ENCODE measurements at places on chromosomes 1 and 21.

- DNase-seq = no peak
Measured at GRCh38 chr1:232182236-232182635, 447.7 kb downstream of the SIPA1L2 start.

- peak; percentile 0 for DNase-seq
Measured at GRCh38 chr21:20882462-20883407, 115.5 kb upstream of the NCAM2 start.

DNA sequence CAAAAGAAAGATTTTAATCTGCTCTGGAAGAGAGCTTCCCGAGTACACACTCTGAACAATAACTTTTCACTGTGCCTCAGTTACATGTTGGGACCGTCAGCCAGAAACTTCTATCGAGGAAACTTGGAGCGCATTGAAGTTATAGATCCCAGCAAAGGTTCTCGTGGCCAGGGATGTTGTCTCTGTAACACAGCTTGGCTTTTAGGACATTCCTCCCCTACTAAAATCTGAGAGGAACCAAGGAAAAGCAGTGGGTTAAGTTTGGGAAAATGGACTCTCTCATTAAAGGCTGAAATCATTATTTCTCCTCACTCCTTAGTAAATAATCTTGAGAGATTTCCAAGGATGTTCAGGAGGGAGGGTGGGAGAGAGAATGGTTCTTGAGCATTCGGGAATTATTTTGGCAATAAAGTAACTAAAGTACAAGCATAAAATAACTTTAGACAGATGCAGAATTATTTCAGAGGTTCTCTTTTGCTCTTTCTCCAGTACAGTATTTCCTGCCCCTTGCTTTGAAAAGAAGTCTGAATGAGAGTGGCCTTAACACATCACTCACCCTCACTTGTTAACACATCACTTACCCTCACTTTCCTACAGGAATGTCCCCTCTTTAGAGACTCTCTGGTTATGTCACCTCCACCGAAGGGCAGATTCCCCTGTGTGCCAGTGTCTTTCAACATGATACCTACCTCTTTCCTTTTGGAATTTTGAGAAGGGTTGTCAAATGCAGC lies 1.8 kb upstream of the NFIA start:
- DNase-seq = no peak

DNA sequence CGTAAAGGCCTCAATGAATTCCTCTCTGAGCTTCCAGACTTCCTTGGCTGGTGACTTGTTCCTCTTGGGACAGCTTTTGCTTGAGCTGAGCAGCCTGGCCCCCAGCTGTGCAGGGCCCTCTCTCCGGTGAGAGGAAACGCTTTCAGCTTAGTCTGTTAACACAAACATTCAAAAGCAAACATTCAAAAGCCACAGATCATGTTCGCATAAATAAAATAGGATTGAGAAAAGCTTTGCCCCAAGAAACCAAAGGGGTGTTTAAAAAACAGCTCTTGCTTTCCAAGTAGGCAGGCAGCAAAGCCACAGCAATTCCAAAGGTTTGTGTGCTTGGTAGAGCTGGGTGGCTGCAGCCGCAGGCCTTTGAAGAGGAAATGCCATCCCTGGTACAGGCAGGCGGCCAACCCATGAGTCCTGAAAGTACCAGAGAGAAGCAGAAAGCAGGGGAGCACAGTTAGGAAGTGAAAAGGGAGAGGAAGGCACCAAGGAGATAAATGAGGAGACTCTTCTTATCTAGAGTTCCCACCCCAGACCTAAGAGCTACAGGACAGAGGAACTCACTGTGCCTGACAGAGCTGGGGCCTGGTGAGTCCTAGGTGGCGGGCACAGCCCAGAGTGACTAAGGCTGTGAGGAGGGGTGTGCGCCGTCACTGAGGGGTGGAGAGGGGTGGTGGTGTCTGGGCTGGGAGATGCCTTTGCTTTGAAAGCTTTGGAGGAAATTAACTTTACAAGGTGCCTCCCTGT lies 48.4 kb downstream of the CCN1 start:
- DNase-seq = no peak

GRCh38 chr1:43910343-43910742 lies 23.3 kb upstream of the ARTN start:
- no peak for DNase-seq

DNA sequence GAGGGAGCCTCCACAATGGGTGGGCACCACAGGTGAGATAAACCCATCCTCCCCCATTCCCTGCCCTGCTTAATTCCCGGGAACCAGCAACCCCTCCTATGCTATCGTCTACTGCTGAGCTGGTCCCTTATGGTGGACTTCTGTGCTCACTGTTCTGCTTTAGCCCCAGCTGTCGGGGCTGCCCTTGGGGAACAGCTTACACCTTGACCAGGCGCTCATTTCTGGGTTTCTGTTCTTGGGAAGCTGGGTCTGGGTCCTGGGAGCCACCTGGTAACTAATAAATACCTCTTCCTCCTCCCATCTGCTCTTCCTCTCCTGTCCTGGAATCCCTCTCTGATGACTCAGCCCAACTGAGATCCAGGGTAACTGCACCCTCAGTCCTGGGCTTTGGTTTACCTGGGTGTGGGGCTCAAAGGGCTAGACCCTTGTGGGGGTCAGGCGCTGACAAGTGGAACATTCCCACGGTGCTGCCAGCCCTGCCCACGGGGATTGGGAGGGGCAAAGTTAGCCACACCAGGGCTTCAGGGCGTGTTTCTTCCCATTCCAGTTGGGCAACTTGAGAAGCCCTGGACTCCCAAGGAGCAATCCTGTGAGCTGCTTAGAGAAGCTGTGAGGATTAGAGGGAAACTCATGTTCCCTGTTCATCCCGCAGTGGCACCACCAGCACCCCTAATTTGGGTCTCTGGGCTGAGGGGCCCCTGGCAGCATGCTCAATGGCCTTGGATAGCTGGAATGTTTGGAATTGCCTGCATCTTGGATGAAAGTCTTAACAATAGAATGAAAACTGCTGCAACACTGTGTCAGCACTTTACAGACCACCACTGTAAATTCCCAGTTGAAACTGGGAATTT lies 1.6 kb downstream of the PCAT6 start:
- no peak for DNase-seq

DNA sequence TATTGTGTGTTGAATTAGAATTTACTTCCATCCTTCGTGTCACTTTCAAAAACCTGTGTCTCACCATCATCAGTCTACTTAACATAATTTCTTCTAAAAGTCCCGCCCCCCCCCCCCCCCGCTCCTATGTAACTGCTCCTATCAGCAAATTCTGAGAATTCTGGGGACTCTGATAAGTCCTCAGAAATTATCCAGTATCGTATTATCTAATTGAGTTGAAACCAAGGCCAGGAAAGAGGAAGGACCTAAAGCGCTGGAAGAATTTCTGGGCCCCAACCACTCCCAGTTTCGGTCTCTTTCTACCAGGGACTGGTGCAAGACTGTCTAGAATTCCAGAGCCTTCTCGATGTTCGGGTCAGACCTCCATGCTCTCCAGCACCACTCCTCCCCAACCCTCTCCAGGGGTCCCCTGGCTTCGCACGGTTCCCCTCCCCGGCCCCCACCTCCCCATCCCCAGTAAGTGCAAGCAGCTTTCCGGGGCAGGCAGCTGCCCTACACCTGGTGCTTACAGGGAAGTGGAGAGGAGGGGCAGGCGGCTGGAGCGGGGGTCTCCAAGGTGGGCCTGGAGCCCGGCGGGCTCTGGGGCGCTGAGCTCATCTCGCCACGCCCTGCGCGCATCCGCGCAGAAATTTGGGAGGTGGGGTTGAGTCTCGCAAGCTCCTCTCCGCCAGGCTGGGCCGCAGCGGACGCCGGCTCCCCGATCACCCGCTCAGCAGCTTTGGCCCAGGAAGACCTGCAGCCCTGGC lies 16.0 kb upstream of the ZNF496 start:
- no peak for DNase-seq

GRCh38 chr1:235998812-235999211 lies 66.1 kb downstream of the NID1 start:
- DNase-seq = peak; percentile 57

- DNase-seq = no peak
Measured at GRCh38 chr21:38985568-38986378, 180.0 kb downstream of the ETS2 start.

- DNase-seq = no peak
Measured at GRCh38 chr21:28294051-28294450, 698.6 kb downstream of the LTN1 start.

DNA sequence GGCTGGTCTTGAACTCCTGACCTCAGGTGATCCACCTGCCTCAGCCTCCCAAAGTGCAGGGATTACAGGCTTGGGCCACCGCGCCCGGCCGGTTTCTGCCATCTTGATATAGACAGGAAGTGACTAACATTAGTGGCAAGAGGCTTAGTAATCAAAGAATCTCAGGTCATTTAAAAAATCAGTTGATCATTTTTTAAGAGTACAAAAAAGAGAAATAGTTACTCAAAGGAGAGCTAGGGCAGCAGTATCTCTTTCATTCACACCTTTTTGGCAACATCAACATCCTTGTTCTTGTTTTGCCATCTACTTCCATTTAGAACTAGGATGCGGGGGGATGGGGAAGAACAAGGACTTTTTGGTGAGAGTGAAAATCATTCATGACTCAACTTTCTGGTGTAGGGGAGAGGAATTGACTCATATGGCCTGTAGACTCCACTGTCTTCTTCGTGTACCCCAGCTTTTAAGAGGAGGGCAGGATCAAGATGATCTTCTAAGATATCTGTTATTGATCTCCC lies 8.8 kb downstream of the FCRLB start:
- DNase-seq = peak; percentile 34

DNA sequence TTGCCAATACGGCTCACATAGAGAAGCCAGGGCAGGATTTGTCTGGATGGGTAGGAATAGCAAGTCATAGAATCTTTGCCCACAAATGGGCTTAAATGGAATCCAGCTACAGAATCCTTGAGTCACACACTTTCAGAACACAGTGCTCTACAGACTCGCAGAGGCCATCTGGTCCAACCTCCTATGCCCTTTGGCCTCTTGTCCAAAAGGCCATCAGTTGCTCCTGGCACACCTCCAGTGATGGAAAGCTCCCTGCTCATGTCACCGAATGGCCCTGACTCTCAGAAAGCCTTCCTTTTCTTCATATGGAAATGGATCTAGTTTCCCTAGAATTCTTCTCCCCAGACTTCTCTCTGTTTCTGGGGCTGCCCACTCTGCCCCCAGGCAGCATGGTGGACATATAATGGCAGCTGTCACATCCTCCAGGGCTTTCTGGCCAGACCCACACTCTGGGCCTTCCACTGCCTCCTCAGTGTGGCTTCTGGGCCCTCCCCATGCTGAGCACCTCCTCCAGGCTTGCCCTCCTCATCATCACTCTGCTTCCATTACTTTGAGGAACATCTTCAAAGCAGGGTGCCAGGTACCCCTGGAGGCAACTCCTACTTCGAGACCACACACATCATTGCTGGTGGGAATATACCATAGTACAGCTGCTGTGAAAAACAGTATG lies 33.6 kb upstream of the TRABD2B start:
- DNase-seq = no peak

GRCh38 chr1:222823695-222824094 lies 8.9 kb downstream of the DISP1 start:
- no peak for DNase-seq

- DNase-seq = peak; percentile 68
Measured at GRCh38 chr1:153566414-153567371, 1.0 kb upstream of the S100A2 start.

DNA sequence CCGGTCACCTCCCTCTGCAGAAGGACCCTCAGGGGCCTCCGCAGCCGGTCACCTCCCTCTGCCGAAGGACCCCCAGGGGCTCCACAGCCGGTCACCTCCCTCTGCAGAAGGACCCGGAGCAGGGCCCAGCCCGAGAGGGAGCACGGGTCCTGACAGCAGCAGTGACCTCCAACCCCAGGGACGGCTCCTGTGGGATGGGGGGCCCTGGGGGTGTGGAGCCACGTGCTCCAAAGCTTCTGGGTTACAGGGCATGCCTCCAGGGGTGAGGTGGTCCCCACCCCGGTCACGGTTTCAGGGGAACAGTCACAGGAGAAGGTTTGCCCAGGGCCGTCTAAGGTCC lies 40.3 kb downstream of the SLC19A1 start:
- DNase-seq = no peak

DNA sequence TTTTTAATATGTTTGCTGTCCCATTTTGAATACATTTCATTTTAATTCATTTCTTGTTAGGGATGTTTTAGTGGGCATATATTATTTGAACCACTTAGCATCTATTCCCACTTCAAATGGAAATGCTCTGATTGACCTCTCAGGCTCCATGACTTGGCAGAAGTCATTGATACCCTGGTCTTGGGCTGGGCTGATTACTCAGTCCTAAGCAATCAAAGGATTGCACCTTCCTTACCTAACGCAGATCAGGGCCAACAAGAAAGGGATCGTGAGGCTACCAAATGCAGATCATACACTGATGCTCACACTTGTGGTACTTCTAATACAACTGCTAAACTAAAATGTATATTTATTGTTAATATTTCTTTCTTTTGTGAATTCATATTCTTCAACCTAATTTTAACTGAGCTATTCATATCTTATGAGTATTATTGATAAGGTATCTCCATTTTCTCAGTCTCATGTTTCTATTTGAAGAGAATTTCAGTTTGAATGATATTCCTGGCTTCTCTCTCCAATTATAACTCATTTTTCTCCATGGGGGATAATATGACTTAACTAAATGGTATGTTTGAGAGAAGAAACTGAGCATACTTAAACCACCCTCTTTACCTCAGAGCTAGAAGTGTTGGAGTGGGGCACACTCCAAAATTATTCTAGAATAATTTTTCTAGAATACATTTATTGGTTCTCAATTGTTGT lies 615.5 kb upstream of the ADAMTS5 start:
- no peak for DNase-seq

DNA sequence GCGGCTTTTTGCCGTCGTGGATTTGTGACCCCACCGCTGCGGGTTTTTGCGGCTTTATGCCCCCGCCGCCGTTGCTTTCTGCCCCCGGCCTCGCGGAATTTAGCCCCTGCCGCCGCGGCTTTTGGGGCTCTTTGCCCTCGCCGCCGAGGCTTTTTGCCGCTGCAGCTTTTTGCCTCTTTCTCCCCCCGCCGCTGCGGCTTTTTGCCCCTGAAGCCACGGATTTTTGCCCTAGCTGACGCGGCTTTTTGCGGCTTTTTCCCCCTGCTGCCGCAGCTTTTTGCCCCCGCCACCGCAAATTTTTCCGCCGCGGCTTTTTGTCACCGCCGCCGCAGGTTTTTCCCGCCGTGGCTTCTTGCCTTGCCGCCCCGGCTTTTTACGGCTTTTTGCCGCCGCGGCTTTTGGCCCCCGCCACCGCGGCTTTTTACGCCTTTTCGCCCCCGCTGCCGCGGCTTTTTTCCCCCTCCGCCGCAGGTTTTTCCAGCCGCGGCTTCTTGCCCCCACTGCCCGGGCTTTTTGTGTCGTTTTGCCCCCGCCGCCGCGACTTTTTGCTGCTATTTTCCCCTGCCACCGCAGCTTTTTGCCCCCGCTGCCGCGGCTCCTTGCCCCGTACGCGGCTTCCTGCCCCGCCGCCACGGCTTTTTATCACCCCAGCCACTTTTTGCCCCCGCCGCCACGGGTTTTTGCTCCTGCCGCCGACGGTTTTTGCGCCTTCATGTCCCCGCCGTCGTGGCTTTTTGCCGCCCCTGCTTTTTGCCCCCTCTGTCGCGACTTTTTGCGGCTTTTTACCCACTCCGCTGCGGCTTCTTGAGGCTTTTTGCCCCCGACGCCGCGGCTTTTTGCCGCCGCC lies 3933.6 kb downstream of the SRGAP2C start:
- DNase-seq = no peak

GRCh38 chr1:77762072-77762476 lies 2.4 kb upstream of the USP33 start:
- DNase-seq = no peak

GRCh38 chr1:168360151-168361021 lies 79.7 kb downstream of the TBX19 start:
- DNase-seq = no peak
